ENCODE measurements at places on chromosomes 4 and X.
A peak's percentile ranks its signal among the peaks of the same experiment; 100 is the strongest.

DNA sequence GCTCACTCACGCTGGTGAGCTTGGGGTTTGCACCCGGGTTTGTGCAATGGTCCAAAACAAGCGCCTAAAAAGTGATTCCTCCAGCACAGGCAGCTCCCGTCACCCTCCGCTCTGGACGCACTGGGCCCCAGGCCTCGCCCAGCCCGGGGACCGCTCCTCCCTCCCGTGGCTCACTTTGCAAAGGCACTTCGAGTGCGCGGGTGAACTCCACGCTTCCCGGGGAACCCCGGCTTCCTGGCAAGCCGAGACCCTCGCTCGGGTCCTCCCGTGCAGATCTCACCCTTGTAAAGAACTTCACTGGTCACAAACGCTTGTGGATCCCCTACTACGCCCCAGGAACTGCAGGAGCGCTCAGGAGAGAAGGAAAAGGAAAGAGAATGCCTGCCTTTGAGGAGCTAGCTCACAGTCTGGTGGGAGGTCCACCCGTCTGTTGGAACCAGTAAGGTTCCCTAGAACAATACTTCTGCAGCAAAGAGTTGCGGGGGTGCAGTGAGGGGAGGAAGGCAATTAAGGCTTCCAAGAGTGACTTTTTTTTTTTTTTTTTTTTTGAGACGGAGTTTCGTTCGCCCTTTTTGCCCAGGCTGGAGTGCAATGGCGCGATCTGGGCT is at the start of gene CTPS2:
Gene CTPS2 (minus strand): TSS at position 122 of the 608 bp plus-strand sequence. CDS start 9,767 bp downstream, outside the sequence.
- DNase-seq: peak; percentile 45

DNA sequence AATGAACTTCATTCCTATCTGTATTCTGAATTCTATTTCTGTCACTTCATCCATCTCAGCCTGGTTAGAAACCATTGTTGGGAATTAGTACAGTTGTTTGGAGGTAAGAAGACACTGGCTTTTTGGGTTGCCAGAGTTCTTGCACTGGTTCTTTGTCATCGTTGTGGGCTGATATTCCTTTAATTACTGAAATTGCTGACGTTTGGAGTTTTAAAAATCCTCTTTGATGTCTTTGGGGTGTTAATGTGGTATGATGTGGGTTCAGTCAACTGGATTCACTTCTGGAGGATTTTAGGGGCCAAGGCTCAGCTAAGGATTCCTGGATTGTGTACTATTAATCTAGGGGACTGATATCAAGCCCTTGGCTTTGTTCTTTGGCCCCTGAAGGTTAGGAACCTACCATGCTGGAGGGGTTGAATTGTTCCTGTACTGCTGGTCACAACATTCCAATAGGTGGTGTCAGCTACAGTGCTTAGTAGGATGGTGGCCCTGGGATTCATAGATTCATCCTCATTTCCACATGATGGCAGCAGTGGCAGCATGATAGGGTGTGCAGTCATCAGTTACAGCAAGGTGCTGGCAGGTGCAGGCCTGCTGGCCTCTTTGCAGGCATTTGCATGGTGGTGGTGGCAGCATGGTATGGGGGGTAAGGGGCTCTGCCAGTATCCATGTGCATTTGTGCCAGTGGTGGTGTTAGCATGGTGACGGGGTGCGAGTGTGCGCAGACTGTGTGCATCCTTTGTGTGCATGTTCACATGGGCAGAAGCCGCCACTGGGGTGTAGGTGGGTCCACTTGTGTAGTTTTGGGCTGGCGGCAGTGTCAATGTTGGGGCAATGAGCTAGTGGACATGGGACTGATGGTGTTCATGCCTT is 301.3 kb downstream of the TEX13C start:
- no peak for DNase-seq

GRCh38 chr4:145154573-145154972 is 25.8 kb downstream of the OTUD4 start:
- DNase-seq: no peak

GRCh38 chrX:133053861-133054598 is 42.9 kb downstream of the USP26 start:
- no peak for DNase-seq

DNA sequence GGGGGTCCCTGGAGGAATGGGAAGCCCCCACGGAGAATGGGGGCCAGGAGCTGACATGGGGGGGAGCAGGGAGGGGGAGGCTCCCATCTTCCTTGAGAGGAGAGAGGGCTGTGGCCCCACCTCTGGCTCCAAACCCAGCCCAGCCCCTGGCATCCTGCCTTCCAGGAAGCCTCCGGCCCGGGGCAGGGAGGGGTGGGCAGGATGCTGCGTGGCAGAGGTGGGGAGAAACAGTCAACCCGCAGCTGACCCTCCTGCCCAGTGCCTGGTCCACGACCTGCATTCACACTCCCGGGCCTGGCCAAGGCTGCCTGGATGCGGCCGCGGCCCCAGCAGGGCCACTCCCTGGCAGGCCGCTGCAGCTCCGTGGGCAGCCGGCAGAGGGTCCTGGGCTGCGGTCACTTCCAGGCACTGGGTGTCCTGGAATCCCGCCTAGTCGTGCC is 39.0 kb downstream of the CPLX1 start:
- DNase-seq: no peak

DNA sequence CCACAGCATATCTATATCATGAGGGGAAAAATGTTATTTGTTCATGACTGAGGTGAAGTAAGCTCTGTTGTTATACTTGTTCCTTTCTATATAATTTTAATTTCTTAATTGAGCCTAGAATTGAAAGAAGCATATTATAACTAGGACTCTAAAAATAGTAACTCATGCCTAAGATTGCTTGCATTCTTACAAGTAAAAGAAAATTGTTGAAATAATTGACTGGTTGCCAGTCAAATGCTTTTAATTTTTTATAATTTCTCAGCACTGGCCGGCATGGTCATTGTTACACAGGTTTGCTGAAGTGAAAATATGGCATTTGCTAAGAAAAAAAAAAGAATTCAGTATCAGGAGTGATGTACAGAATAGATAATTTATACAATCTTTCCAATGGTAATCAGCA is 104.8 kb downstream of the GASK1B start:
- no peak for DNase-seq

GRCh38 chr4:145260091-145260490 is 79.7 kb upstream of the OTUD4 start:
- DNase-seq: no peak

- DNase-seq: no peak
Observed at GRCh38 chr4:140094438-140095420, 59.3 kb downstream of the MAML3 start.

- no peak for DNase-seq
Observed at GRCh38 chr4:31539284-31540069, 819.3 kb downstream of the PCDH7 start.

- DNase-seq: no peak
Observed at GRCh38 chr4:105946771-105947170, 51.5 kb downstream of the NPNT start.

GRCh38 chr4:138982754-138983153 is 32.8 kb upstream of the NOCT start:
- no peak for DNase-seq

DNA sequence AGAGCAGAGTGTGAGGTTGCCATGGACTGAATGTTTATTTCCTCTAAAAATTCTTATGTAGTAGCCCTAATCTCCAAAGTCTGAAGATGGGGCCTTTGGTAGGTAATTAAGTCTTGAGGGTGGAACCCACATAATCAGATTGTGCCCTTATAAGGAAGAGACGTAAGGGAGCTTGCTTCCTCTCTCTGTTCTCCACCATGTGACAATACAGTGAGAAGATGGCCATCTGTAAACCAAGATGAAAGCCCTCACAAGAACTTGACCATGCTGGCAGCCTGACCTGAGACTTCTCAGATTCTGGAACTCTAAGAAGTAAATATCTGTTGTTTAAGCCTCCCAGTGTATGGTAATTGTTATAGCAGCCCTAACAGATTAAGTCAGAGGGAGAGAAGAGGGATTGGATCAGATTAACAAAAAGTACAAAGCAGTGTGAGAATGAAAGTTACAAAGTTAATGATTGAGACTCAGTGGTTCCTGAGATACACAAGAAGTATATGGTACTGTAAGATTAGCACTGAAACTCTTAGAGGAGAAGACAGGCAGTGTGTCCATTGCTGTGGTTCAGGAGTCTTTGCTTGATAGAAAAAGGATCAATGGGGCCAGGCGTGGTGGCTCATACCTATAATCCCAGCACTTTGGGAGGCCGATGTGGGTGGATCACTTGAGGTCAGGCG is 82.5 kb upstream of the GC start:
- no peak for DNase-seq

- no peak for DNase-seq
Observed at GRCh38 chr4:127920521-127920920, 39.8 kb downstream of the PLK4 start.

DNA sequence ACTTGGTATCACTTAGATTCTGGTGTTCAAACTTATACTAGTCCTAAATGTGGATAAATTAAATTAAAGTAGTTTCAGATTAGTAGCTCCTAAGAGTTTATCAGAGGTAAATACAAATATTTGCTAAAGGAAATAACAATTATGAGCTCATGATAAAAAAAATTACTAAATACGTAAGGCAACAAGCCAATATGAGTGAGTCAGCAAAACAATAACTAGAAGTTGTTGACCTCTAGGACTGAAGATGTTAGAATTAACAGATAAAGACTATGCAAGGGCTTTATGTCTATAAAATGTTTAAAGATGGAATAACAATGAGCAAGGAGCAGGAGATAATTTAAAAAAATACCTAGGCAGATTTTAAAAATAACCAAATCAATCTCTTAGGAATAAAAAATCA is 195.8 kb downstream of the CLCN4 start:
- DNase-seq: no peak

DNA sequence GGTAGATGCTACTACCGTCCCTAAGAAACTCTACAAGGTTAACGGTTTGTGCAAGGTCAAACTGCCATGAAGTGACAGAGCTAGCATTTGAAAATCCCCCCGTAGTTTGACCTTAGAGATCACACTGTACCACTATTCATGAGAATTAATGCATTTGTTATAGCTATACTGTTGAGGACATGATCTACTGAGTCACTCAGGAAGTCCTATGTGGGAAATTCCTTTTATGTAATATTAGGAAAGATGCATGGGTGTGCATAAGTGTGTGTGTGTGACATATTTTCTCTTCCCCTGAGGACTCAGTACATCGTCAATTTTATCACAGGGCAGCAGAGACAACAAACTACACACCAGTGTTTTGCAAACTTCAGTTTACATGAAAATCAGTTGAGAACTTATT is 141.1 kb downstream of the FBXW7 start:
- no peak for DNase-seq

DNA sequence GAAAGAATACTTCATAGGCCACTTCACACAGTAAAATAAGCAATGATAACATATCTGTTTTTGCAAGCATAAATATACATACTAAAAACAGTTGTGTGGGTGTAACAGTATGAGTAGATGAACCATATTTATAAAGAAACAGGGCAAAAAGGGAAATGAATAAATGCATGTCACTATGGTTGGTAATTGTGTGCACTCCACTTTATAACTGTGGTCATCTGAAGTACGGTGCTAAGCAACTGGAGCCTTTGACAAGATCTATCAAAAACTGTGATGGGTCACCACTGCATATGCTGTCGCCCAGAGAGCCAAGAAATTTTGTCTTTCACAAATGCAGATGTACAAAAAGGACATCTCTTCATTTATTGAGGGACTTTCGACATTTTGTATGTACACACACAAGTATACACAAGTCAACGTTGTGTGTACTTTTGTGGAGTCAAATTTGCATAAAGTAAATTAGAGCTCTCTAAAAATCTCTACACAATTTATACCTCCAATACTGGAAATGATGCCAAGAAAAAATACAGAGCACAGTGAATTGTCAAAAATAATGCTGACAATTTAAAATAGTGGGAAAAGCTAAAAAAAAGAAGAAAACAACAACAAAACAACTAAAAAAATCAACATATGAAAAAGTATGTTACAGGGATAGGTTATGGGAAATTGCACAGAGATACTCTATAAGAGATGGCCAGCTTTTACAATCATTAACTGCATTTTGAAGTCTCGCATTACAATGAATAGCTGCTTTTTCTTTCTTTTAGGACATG is 123.1 kb upstream of the ENPEP start:
- DNase-seq: no peak

DNA sequence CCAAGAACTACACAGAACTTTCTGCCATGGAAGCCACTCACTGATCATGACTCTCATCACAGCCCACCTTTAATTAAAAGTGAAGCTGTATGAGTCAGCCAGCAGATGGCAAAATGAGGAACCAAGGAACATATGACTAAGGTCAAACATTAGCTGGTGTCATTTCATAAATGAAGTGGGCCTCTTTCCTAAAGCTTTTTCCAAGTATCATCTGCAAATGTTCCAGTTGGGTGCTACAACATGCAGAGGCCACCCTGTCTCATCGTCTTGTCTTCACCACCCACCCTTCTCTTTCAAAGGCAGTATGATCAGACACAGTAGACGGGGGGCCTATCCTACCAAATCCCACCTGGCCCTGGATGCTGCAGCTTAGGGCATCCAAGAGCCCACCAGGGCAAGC is 9.2 kb upstream of the EOLA1 start:
- DNase-seq: no peak

- DNase-seq: no peak
Observed at GRCh38 chr4:57102050-57102624, 8.0 kb downstream of the IGFBP7 start.

DNA sequence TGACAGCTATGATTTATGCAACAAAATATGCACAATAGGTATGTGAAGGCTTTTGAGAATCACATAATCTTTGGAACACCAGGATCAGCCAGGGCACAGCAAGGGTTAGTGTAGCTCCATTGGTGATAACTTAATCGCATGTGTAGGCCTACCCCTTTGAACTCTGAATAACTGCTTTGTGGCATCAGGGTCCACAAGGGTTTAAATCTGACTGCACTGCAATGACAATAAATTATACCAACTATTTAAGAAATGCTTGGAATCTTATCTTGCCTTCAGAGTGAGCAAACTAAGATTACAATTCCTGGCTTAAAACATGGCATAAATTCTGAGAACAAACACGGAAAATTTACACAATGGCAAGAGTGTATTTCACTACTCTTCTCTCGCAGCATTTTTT is 245.8 kb downstream of the FBXO8 start:
- DNase-seq: no peak

- no peak for DNase-seq
Observed at GRCh38 chr4:112593438-112594133, 43.1 kb downstream of the ZGRF1 start.

DNA sequence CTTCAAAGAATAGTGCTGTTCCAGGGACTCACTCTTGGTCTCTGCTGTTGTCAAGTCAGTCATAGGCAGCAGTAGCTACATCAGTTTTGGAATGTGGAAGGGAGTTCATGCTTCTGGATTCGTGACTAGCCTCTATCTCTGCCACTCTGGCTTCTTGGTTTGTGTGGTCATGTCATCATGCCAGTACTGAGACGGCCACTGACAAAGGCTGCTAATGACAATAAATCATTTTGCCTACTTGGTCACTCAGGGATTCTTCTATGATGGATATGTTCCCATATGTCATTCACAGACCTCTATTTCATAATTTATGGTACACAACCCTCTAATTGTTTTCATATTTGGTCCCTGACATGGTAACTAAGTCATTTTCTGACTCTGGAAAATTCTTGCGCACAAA is 450.8 kb upstream of the BOD1L1 start:
- DNase-seq: no peak

- DNase-seq: no peak
Observed at GRCh38 chrX:82134378-82134777, 932.5 kb downstream of the SH3BGRL start.

Measured in GM12891 (cell line).